ENCODE measurements at places on chromosomes 2 and 18.
A peak's percentile ranks its signal among the peaks of the same experiment; 100 is the strongest.

GRCh38 chr2:224428787-224429440 lies 27.0 kb upstream of the FAM124B start:
- no peak for DNase-seq

- no peak for DNase-seq
Measured at GRCh38 chr2:26727641-26728561, 35.4 kb downstream of the KCNK3 start.

DNA sequence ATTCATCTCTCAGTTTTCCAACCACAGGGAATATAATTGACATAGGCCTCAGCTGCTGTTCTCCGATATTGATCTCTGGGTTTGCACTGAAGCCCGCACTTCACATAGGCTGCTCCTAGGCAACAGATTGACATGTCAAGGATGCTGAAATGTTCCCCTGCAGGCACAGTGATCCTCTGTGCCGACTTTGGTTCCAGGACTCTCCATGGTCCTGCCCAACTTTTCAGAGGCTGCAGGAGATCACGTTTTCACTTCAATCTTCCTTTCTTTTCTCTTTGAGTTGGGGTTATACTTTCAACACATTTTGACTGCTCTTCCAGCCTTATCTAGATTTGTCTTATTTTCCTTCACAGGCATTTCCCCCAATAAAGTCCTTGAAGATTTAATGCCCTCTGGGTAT lies 1361.0 kb downstream of the DSC3 start:
- no peak for DNase-seq

DNA sequence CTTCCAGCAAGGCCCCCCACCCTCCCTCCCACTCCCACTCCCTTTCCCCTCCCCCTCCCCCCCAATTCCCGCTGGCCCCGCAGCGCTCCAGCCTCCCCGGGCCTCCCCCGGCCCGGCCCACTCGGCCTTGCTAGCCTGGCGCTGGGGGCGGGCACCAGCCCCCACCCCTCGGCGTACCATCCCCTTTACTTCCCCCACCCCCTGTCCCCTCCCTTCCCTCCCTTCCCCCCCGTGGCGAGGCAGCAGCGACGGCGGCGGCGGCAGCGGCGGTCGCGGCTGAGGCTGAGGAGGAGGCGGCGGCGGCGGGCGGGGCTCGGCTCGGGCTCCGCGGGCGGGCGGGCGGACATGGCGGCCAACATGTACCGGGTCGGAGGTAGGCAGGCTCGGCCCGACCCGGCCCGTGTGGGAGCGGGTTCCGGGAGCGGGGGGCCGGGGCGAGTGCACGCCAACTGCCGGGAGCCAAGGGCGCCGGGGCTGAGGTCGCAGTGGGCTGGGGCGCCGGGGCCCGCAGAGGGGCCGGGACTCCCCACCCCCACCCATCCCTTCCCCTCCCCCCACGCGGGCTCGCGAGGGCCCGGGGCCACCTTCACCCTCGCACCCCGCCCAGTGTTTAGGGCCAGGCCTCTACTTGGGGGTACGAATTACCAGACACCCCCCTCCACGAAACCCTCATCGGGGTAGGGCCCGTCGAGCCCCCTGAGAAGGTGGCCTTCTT lies at the start of gene MTA3:
Gene MTA3 (plus strand): TSS at position 232 of the 715 bp plus-strand sequence. CDS start 114 bp downstream, at position 346.
- DNase-seq: peak; percentile 26

DNA sequence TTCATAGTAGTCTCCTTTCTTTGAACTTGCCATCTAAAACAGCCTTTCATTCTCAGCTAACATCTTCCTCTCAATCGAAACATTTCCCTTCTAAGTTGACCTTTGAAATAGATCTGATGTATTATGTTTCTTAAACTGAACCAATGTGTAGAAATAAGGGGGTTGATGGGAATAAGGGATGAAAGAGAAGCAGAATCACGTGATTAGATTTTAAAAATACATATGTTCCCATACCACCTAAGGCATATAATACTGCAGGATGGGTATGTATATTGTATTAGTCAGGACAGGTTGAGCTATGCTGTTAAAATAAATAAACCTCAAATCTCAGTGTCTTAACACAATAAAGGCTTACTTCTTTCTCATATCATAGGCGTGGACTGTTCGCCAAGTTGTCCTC lies 207.5 kb upstream of the SRD5A2 start:
- no peak for DNase-seq

DNA sequence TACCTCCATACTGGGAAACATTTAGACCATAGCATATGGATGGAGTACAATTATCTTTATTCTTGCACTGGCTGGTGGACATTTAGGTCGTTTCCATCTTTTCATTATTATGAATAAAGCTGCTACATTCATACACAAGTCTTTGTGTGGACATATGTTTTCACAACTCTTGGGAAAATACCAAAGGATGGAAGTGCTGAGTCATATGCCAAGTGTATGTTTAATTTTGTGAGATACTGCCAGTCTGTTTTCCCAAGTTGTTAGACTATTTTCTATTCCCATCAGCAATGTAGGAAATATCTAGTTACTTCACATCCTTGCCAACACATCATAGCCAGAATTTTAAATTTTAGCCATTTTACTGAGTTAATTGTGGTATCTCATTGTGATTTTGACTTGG lies 91.5 kb downstream of the GALNT13 start:
- no peak for DNase-seq

GRCh38 chr2:148577845-148578492 lies 66.6 kb upstream of the EPC2 start:
- no peak for DNase-seq

GRCh38 chr2:105772362-105772761 lies 27.6 kb downstream of the NCK2 start:
- DNase-seq: no peak

DNA sequence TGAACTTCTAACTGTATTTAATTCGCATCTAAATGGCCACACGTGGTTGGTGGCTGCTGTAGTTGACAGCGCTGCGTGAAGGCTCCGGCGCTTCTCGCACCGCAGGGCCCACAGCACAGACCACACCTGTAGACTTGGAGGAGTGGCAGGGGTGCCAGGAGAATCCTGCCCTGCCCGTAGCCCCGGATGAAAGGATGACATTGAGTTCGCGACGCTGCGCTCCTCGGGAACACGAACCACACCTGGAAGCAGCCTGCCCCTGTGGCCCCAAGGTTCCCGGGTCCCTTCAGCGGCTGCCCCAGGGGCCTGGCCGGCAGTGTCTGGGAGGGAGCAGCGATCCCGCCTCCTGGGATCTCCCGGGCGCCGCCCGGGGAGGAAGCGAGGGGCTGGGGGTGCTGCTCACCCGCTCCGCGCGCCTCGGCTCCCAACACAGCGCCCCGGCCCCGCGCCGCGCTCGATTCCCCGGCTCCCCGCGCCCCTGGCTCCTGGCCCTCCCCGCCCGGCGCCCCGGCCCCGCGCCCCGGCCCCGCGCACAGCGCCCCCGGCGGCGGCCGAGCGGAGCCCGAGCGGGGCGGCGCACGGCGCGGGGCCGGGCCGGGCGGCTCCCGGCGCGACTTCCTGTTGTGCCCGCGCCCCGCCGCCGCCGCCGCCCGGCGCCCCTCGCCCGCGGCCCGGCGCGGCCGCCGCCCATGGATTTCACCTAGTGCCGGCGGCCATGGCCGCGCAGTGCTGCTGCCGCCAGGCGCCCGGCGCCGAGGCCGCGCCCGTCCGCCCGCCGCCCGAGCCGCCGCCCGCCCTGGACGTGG lies at the start of gene RNPEPL1:
Gene RNPEPL1 (plus strand): TSS at position 613 of the 806 bp plus-strand sequence. CDS start 103 bp downstream, at position 716.
- no peak for DNase-seq

GRCh38 chr18:48921305-48922225 lies 29.2 kb downstream of the SMAD7 start:
- DNase-seq: no peak

GRCh38 chr2:176464886-176465564 lies 195.8 kb downstream of the MTX2 start:
- no peak for DNase-seq

DNA sequence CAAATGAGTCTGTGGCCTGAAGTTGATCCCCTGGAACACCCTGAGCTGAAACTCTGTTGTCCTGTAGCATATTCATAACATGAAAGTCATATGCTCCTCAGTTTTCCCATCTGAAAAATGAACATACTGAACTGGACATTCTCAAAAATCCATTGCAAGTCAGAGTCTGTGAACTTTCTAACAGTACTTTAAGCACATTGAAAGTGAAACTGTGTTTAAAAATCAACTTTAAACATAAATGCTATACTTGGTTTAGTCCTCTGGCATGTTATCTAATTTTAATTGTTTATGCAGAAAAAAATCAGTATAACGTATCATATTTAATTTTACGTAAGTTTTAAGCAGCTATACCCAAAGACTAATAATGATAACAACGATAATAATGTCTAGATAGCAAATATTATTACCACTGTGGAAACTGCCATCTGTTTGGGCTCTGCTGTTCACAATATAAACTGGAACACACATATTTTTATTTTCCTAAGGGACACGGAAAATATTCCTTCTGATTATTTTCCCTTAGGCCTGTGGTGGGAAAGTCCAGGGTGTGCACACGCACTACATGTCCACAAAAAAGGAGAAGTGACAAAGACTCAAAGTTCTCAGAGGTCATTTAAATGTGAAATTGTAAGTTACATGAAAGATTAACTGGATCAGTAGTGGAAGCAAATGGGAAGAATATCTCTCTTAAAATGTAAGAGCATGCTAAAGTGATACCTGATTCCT lies 56.1 kb upstream of the TTN start:
- DNase-seq: no peak

- DNase-seq: no peak
Measured at GRCh38 chr2:215536510-215536909, 100.6 kb upstream of the FN1 start.

Data from activated CD8-positive, alpha-beta memory T cell treated with anti-CD3 and anti-CD28 coated beads for 4 hours (primary cell).